ENCODE measurements at places on chromosomes 4 and X.

DNA sequence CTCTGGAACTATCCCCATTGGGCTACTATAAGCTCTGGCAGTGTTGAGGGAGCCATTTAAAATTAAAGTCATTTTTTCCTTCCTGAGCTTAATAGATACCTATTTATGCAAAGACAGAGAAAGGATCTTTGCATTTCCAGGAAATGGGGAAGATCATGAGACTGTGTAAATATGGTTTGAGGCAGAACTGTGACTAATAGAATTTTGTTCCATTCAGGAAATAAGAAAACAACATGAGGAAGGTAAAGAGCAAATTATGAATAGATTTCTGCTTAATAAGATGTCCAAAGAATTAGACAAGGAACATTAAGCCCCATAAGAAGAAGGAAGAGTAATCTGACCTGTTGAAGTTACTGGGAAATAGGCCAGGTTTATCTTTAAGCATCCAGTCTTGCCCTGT, 17.8 kb upstream of the TBC1D19 start:
- no peak for DNase-seq

- DNase-seq, result no peak
These were observed at the start of gene GYG2 for GRCh38 chrX:2828344-2828958. Gene GYG2 (plus strand): TSS chrX:2828930. CDS start chrX:2830189, 1,259 bp downstream.

DNA sequence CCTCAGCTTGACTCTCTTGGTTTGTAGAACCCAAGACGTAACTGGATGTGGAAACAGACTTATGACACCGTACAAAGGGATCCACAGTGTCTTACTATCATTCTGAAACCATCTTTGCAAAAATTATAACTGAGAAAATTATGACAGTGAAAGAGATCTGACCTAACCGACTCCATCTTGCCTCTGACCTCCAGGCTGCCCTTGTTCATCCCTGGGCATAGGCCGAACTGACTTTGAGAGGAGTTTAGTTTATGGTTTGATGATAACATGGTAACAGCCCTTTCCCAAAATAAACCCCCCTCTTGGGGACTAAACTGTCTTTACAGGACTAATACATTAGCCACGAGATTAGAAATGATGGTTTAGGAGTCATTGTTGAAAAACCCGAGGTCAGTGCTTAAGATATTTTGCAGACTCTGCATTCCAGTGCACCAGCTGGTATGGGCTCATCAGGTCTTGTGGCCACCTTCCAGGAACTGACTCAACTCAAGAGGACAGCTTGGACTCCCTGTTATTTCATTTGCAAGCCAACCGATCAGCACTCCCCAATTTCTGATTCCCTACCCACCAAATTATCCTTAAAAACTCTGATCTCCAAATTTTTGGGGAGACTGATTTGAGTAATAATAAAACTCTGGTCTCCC, 49.6 kb downstream of the CASP3 start:
- no peak for DNase-seq

GRCh38 chrX:29299684-29300083, 712.4 kb downstream of the IL1RAPL1 start:
- no peak for DNase-seq

DNA sequence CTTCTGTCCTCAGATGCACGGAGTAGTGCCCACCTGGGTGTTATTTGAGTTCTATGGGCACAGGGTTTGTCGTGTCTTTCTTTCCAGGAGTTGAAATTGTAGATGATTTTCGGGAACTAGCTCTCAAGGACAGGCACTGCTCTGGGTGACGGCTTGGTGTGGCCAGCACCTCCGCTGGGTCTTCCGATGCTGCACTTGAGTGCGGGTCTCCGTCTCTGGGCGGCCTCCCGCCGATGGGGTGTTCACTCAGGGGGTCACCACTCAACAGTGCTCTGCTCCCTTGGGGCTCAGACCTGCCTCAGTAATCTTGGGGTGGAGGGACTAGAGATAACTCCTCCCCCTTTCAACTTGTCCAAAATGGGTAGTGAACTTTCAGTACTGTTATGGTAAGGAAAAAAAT, 2.5 kb downstream of the ZFP92 start:
- no peak for DNase-seq

All from SW 1271 (cell line).